Temporal lobe (tissue), 4 donors: ENCODE measurements at places on chromosomes 6 and 20. TPM values are rescaled to one million over a fixed set of nuclear protein-coding genes. Genes with fewer than 3 reads are reported as not detected.

Gene CLVS2
- 43.3 TPM for total RNA-seq

Gene PDYN
- 4.9 TPM for total RNA-seq

Gene PRR18
- total RNA-seq: 0.25 TPM

Gene CTAGE9
- not detected for total RNA-seq

Gene GSTA1
- total RNA-seq: not detected

Gene ADGRB3
- 110 TPM for total RNA-seq

Gene NOP56
- total RNA-seq: 93.7 TPM

Gene RSPO3
- total RNA-seq: 34.4 TPM

Gene COL19A1
- total RNA-seq: 2.2 TPM

Gene CPXM1
- 10.1 TPM for total RNA-seq

Gene FILIP1
- 1.5 TPM for total RNA-seq

Gene WFDC5
- total RNA-seq: not detected

Gene POM121L2
- total RNA-seq: not detected
